Right kidney (tissue), 9 donors: ENCODE measurements at places on chromosomes 3 and 15.

DNA sequence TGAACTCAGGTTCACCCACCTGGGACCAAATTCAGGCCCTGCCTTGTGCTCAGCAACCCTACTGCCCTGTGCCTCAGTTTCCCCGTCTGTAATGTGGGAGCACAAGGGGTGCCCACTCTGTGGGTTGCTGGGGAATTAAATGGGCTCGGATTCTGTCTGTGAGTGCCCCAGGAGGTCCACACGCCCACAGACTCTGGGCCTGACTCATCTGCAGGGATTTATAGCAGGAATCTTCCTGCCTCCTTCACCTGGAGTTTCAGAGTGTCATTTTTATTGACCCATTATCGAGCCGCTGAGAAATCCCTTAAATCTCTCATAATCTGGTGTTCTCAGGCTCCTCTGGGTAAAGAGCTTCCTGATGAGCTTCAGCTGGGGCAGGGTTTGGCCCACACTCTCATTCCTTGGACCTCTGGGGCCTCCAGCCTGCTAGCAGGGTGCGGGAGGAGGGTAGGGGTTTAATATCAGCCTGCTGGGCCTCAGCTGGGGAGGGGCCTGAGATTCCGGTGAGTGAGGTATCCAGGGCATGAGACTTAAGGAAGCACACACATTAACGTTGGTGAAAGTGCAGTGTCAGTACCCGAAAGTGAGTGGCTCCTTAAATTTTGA lies 16.4 kb downstream of the C3orf18 start:
- DNase-seq = no peak

GRCh38 chr3:160980740-160981139 lies 124.4 kb downstream of the B3GALNT1 start:
- no peak for DNase-seq

DNA sequence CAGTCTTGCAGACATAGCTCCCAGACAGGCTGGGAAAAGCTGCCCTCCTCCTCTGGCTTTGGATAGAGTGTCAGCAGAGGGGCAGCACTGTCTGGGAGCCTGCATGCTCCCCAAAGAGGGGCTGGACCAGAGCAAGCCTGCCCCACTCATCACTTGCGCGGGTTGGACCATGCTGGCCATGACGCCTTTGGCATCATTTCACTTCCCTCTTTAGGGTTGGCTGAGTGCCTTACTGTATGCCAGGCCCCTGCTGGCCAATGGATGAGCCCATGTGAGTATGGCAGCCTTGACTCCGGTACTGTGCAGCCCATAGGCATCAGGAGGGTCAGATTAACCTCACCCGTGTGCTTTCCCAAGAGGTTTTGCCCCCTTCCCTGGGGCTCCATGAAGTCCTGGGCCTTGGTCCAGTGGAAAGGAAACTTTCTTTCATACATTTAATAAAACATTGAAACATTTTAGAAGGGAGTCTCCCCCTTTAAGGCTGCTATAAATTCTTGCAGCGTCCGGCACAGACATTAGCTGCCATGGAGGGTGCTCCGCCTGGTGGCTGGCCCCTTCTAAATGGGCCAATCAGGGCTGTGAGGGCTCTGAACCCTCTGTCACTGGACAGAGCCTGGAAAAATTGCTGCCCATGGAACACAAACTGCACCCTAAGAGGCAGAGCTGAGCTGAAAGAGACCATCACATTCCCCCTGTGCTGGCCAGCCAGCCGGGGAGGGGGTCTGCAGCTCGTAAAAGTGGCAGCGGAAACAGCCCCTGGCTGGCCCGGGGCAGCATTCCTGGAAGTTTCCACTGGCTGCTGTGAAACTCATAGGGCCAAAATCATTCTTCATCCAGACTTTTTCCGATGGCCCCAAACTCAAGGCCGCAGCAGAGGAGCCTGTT lies 20.8 kb upstream of the DUSP7 start:
- peak; percentile 52 for DNase-seq

GRCh38 chr15:69232144-69232543 lies 66.6 kb upstream of the PAQR5 start:
- DNase-seq = no peak

DNA sequence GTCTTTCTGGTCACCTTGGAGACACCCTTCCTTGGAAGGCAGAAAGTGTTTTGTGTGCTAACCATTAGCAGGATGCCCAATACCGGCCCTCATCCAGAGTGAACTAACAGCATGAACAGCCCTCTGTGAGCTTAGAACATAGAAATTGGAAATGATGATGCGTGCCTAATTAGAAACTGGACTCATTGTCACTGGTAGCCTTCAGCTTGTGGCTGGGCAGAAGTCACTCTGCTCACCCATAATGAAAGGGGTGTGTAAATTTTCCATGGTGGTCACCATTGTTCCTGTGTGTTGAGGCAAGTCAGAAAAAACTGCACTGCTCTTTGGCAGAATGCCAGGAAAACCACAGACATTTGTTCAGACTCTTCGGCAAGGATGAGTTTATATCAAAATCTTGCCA lies 74.7 kb upstream of the CNTN4 start:
- DNase-seq = no peak

DNA sequence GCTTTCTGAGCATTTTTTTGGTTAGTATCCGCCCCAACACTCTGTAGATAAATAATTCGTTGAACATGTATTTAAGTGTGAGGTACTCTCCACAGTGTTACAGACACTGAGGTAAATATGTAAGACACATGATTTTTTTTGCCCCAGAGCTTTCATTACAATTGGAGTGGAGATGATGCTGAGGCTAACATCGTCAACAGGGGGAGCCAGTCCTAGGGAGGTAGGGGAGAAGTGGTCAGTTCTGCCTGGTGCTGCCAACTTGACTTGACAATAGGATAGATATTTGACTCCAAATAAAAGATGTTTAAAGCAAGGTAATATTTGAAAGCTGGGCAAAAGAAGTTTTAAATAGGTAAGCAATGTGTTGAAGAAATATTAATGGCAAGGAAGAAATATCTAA lies 295.7 kb downstream of the UNC13C start:
- DNase-seq = no peak

DNA sequence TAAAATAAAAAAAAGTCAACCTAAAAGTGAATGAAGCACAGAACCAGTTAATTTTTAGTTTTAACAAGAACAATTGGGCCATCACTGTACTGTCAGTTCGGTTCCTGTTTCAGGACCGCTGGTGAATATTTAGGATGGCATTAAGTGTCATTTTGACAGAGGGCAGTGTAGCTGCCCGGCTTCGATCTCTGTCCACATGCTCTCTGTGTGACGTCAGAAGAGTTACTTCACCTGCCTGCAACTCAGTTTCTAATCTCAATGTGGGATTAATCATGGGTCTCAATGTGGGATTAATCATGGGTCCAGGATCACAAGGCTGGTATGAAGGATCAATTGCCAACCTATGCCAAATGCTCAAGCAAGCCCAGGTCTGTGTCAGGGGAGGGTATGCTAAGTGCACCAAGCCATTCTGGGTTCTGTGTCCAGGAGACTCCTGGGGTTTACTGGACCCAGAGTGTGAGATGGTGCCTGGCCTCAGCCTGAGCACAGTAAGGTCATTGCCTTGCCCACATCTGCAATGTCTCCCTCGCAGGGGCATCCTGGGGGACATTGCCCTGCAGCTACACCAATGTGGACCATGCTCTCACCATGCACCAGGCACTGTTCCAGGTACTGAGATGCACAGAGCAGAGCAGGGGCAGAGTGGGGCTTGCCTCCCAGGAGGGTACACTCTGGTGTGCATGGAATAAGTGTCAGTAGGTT lies 8.1 kb downstream of the GABRA5 start:
- DNase-seq = no peak

- no peak for DNase-seq
Observed at GRCh38 chr15:52466134-52466701, 62.5 kb downstream of the MYO5A start.

- no peak for DNase-seq
Observed at GRCh38 chr15:89429023-89429422, 67.4 kb downstream of the RHCG start.

GRCh38 chr15:96565266-96565665 lies 234.8 kb downstream of the NR2F2 start:
- no peak for DNase-seq

DNA sequence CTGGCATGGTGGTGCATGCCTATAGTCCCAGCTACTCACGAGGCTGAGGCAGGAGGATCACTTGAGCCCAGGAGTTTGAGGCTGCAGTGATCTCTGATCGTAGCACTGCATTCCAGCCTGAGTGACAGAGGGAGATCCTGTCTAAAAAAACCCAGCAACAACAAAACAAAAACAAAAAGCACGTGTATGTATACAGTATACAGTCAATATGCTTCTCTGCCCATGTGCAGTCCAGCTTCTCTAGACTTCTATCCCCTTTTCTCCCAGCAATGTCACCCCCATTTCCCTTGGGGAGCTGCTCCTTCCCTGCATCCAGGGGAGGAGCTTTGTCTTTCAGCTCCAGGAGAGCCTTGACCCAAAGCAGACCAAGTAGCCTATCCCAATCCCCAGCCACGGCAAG lies 20.0 kb upstream of the GRIP2 start:
- DNase-seq = no peak

- no peak for DNase-seq
Observed at GRCh38 chr3:108073764-108074431, 16.9 kb downstream of the CD47 start.

GRCh38 chr3:57194641-57195040 lies 5.1 kb downstream of the HESX1 start:
- no peak for DNase-seq

GRCh38 chr15:100330629-100331215 lies 11.1 kb downstream of the ADAMTS17 start:
- DNase-seq = no peak

DNA sequence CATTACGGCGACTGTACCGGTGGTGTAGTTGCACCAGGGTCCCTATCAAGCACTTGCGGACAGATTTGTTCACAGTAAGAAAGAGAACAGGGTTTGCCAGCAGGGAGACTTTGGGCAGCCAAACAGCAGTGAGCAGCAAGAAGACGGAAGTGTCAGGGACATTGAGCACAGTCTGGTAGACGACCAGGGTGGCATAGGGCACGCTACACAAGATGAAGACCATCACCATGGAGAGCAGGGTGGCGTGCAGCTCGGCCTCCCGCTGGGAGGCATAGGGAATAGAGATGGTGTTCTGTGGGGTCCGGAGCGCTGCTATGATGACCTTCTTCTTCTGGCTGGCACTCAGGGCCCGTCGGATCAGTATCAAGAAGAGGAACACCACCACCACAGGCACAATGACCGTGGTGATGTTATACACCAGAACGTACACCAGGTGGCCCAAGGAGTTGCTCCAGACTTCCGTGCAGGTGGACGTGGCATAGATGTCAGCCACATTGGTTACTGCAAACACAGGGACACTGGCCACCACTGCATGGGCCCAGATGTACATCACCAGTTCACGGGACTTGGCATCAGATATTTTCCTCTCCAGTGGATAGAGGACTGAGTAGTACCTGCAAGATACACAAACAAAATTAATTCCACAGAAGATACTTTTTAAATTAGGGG lies 19.1 kb upstream of the FSIP1 start:
- DNase-seq = no peak

GRCh38 chr3:12557473-12558100 lies 700 bp downstream of the MKRN2 start:
- no peak for DNase-seq

DNA sequence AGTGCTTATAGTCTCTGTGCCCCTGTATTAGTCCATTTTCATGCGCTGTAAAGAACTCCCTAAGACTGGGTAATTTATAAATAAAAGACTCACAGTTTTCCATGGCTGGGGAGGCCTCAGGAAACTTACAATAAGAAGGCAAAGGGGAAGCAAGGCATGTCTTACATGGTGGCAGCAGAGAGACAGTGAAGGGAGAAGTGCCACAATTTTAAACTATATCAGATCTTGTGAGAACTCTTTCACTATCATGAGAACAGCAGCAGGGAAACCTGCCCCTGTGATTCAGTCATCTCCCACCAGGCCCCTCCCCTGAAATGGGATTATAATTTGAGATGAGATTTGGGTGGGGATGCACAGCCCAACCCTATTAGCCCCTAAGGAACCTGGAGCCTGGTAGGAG lies 243.2 kb downstream of the EDEM1 start:
- DNase-seq = no peak

GRCh38 chr3:186775999-186776398 lies 7.4 kb upstream of the EIF4A2 start:
- DNase-seq = no peak

- DNase-seq = no peak
Observed at GRCh38 chr3:71397046-71397445, 186.5 kb downstream of the FOXP1 start.

GRCh38 chr15:62093809-62094208 lies 27.0 kb downstream of the C2CD4A start:
- DNase-seq = no peak

DNA sequence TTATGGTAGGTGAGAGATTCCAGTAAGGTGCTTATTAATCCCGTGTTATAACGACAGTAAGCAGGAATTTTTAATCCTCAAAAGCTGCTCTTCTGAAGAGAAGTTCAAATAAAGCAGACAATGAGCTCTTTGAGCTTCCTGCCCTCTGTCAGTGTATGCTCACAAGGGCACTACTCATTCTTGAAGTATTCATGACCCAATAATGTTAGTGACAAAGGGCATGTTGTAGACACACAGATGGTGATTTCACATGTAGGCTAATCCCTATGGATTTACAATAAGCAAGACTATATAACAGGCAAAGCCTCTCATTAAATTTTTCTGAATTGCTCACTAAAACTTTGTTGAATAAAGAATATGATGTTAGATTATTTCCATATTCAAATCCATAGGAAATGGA lies 578.6 kb downstream of the RSL24D1 start:
- DNase-seq = no peak

- DNase-seq = no peak
Observed at GRCh38 chr15:98978153-98978552, 29.4 kb downstream of the PGPEP1L start.

GRCh38 chr3:65483480-65483879 lies 555.2 kb downstream of the MAGI1 start:
- DNase-seq = no peak

- DNase-seq = no peak
Observed at GRCh38 chr3:72120806-72121778, 336.1 kb upstream of the PROK2 start.

- no peak for DNase-seq
Observed at GRCh38 chr3:172388412-172389078, 59.7 kb downstream of the GHSR start.

DNA sequence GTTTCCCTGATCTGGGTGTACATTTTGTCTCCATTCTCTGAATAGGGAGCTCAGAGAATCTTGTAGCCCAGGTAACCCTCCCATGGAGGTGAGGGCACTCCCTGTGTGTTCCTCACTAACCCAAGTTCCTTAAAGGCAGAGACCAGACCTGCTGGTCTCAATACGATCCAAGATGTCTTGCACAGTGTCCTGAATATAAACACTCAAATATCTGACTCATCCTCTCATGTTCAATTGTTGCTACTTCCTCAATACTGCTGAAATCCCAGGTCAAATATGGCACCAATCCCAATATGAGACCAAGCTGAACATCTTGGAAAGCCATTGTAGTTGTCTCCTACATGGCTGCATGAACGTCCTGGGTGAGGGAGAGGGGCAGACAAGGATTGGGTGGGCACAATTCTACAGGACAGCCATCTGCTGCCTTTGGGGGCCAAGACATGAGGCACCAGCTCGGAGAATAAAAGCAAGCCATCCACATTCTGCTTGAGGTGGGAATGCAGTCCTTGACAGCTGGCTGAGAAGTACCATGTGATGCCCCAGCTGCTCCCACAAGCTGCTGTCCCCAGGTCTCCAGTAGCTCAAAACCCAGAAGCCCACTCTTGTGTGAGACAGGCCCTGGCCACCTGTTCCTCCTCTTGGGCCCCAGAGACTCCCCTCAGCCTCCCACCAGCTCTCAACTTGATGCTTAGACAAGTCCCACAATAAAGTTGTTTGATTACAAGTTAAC lies 18.2 kb downstream of the TBC1D2B start:
- no peak for DNase-seq

GRCh38 chr3:181103605-181104004 lies 114.1 kb upstream of the DNAJC19 start:
- no peak for DNase-seq
